ENCODE measurements at places on chromosomes 13 and 19.

GRCh38 chr19:11164879-11165406 lies 9.4 kb upstream of the SPC24 start:
- DNase-seq: no peak

GRCh38 chr19:51704626-51705025 lies 11.5 kb downstream of the SPACA6 start:
- no peak for DNase-seq

- DNase-seq: no peak
Observed at GRCh38 chr19:55152017-55152416, 3.0 kb upstream of the TNNT1 start.

- DNase-seq: no peak
Observed at GRCh38 chr19:15471639-15472101, 7.3 kb upstream of the RASAL3 start.

DNA sequence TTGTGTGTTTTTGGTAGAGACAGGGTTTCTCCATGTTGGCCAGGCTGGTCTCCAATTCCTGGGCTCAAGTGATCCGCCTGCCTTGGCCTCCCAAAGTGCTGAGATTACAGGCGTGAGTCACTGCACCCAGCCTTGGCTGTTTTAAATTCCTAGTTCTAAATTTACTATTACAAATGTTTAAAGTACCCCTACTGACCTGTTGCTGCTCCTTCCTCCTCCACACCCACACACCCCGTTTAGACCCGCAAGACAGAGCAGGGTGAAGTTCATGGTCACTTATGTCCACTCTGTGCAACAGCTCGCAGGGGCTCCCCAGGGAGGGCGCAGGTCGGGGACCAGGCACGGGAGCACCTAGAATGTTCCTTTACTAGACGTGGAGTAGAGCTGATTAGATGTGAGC lies 28.7 kb downstream of the TMEM161A start:
- no peak for DNase-seq

DNA sequence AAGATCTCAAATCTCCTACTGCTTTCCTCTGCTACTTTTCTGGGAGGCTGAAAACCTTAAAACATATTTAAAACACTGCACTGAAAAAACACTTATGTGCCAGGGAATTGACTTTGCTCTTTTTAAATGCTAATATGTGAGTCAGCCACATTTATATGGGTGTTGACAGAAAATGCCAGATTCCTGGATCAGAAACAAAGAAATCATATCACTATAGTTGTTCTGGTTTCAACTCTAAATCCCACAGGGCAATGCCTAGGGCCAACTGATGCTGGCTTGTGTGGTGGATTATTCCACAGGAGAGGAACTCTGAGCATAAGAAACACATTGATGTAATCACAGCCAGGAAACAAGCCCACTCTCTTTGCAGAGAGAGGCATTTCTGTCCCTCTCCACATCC lies 1439.0 kb upstream of the SPRY2 start:
- DNase-seq: peak; percentile 80

All from HAP-1 (cell line).